ENCODE measurements at places on chromosomes 3 and 15.

- DNase-seq, result no peak
Observed at GRCh38 chr3:197242784-197243432, 55.5 kb downstream of the DLG1 start.

GRCh38 chr3:53974324-53974723, 82.7 kb upstream of the SELENOK start:
- no peak for DNase-seq

DNA sequence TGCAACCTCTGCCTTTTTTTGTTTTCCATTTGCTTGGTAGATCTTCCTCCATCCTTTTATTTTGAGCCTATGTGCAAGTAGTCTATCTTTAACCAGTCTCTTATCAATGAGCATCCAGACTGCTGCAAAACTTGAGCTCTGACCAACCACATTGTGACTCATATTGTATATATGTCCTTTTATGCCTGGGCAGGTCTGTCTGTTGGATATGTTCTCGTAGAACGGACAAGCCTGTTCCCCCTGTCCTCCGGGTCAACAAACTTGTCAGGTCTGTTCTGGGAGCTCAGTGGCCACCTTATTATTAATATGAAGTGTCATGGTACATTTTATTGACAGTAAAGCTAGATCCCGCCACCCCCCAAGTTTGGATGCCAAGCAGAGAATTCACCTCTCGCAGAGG, 252.9 kb upstream of the ST8SIA2 start:
- no peak for DNase-seq

DNA sequence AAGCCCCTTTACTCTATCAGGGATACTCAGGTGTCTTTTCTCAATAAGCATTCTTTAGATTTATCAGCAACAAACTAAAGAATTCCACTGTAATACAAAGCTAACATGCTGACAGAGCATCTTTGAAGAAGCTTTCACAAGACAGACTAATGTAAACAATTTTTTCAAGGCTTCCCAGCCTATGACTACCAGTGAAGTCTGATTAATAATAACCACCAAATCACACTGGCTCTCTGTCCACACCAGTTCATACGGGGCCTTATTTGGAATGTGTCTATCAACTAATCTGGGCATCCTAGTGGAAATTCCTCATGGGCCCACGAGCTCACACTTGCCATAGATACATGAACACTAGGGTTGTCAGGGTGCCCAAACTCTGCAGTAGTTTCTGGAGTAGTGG, 84.5 kb downstream of the EFL1 start:
- no peak for DNase-seq

DNA sequence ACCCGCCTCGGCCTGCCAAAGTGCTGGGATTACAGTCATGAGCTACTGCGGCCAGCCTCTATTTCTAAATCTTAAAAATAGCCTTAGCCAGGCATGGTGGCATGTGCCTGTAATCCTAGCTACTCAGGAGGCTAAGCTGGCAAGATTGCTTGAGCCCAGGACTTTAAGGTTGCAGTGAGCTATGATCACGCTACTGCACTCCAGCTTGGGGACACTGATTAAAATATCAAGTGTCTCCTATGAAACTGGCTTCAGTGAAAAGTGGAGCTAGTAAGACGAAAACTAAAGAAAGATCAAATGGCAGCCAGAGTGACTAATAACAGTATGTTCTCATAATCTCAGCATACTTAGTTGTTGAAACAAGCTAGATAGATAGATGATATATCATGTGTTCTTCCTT, 112.5 kb downstream of the STT3B start:
- DNase-seq, result no peak

DNA sequence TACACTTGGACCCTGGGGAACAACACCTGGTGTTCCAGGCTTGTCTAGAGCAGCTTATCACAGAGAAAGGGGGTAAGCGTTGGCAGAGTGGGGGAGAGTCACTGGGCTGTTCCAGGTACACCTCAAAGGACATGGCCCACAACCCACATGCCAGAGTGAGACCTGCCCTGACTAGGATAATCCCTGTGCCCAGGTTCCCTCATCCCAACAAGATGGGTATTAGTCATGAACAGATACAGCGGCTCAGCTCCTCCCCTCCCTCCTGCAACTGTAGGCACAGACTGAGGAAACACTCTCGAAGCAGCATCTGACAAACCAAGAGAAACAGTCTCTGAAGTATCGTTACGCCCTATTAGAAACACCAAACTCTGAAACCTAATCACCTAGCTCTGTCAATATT, 32.1 kb upstream of the RPS17 start:
- no peak for DNase-seq

DNA sequence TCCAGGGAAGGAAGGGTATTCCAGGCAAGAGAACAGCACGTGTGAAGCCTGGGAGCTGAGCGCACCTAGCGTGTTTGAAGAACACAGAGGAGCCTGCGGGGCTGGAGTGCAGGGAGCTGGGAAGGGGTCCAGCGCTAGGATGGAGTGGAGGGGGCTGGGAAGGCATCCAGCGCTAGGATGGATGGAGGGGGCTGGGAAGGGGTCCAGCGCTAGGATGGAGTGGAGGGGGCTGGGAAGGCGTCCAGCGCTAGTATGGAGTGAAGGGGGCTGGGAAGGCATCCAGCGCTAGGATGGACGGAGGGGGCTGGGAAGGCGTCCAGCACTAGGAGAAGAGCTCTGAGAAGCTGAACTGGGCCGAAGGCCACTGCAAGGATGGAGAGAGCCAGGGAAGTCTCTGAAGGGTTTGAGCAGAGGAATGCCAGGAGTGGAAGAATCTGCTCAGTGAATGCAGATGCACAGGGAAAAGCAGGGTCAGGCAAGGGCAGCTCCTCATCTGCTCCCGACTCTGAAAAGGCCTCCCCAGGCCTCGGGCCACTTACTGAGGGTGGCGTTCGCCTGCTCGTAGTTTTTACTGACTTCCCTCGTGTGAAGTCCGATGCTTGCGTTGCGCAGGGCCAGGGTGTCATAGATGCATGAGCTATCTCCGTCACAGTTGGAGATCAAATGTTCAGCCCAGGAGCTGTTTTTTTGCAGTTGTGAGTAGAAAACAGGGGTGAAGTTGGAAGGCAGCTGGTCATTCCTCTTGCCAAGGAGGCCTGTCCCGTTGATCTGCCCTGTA, 39.8 kb downstream of the MUC20 start:
- no peak for DNase-seq

DNA sequence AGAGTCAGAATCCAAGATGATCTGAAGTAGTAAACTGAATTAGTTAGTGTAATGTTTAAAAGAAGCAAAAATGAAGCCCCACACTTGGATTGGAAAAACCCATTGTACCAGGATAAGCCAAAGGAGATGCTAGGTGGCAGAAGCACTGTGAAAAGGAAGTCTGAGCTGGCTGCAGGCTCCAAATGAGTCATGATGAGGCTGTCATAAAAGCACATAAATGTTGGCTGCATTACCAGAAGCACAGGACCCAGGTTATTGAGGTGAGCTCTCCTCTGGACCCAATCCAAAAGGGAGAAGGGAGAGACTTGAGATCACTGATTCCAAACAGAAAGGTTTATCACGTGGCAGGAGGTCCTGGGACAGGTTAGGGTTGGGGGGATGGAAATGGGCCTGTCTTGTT, 3.2 kb upstream of the ACAN start:
- DNase-seq, result no peak

DNA sequence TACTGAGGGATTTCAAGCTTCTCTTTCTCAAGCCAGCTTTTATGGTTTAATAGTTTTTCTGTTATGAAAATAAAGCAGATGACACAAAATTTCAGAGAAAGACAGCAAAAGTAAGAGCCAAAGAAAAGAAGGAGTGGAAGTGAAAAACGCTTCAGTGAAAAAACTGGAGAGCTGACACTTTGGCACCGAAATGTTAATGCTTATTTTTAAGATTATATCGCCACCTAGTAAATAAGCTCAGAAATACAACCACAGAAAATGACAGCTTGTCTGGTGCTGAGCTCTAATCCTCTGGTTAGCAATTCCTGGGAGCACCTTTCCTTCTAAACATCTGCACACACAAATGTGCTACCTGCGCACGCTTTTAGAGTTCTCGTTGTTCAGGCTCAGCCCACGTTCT, 101.6 kb downstream of the ZPLD1 start:
- DNase-seq, result no peak

GRCh38 chr3:67783281-67784250, 129.2 kb upstream of the SUCLG2 start:
- DNase-seq, result no peak

DNA sequence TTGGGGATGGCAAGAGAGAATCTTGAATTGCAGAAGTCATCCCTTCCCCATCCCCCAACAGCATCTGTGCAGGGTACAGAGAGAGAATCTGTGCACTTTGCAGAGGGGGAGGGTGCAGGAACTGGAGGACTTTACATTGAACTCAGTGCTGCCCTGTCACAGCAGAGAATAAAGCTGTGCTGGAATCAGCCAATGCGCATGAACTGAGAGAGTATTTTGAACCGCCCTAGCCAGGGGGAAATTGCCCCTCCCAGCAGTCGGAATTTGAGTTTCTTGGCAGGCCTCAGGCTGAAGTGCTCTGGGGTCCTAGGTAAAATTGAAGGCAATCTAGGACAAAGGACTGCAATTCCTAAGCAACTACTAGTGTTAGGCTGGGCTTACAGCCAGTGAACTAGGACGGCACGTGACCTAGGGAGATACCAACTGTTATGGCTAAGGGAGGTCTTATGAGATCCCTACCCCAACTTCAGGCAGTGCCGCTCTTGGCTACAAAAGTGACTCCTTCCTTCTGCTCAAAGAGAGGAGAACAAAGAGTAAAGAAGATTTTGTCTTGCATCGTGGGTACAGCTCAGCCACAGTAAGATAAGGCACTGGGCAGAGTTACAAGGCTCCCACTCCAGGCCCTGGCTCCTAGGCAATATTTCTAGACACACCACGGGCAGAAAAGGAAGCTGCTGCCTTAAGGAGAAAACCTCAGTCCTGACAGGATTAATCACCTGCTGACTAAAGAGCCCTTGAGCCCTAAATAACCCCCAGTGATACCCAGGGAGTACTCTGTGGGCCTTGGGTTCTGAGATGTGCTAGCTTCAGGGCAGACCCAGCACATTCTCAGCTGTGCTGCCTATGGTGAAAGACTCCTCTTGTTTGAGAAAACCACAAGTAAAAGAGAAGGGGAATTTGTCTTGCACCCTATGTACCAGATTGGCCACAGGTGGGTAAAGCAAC, 300.5 kb upstream of the ALCAM start:
- DNase-seq, result no peak

GRCh38 chr3:23455775-23456174, 252.6 kb downstream of the UBE2E2 start:
- DNase-seq, result no peak

DNA sequence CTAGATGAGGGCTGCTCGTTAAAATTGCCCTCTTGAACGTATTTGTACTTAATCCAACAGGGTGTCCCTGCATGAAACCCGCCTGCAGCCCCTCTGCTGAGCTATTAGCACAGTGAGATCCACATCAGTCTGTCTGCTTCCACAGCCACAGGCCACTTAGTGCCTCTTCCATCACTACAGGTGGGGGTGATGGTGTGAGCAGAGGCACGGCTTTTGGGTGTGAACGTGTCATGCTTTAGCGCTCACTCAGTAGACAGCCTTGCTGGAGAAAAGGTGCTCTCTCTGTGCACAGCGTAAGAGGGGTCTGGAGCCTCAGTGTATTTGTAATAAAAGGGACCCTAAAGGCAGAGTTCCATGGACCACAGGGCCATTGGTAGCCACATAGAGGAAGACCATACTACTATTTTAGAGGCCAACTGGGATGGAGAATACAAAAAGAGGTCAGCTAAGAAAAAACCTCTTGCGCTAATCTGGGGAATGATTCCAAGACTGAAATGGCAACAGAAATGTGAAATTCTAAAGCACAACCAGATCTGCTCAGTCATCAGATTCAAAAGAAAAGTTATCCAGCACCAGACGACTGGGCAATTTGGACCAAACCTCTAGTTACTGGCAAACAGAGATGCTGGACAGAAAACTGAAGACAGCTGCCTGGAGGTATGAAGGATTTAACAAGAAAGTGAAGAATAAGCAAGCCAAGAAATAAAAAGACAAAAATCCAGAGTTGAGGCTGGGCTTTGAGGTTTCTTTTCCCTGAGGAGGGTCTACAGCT, 120.2 kb downstream of the ATP10A start:
- DNase-seq, result no peak

DNA sequence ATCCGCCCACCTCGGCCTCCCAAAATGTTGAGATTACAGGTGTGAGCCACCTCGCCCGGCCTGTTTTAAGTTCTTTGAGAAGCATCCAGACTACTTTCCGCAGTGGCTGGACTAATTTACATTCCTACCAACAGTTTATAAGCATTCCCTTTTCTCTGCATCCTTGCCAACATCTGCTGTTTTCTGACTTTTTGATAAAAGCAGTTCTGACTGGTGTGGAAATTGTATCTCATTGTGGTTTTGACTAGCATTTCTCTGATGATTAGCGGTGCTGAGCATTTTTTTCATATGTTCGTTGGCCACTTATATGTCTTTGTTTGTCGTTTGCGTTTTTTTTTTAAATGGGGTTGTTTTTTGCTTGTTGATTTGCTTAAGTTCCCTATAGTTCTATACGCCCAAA, 208.4 kb upstream of the DPPA4 start:
- no peak for DNase-seq

GRCh38 chr3:147652651-147653366, 243.6 kb downstream of the ZIC1 start:
- no peak for DNase-seq

DNA sequence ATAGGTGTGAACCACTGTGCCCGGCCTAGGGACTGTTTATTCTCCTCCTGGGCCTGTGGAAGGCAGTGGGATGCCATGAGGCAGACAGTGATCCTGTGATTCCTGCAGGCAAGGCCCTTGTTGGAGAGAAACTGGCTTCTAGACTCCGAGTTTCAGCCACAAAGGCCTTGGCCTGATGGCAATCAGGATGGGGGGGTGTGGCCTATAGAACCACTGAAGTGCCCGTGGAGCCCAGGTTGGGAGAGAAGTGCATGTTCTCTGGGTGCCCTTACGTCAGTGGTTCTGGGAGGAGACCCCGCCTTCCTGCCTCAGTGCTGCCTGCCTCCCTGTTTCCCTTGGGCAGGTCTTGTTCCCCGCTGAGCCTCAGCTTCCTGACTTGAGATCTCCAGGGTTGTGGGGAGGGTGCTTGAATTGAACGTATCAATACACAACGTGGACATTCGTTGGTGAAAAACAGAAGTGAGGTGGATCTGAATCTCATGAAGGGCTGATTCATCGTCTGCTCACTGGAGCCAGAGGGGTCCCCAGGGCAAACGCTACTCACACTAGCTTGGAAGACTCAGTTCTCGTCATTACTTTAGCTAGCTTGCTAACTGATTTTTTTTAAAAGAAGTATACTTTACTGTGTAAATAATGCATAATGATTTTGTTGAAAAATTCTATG, 31.8 kb downstream of the IRAK2 start:
- DNase-seq, result peak; percentile 67

DNA sequence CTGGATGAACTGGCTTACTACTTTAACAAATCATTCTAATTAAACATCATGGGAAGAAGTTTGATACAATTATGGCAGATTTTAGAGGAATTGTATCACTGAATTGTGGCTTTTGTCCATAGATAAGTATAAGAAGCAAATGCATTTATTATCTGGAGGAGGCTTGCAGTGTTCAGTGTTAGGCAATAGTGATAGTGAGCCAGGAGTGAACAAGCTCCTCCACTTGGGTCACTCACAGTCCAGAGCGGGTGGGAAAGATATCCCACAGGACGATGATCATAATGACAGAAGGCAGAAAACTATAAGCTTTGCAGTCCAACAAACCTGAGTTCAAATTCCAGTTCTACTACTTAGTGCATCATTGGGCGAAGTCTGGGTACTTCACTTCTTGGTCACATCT, 64.0 kb upstream of the VILL start:
- DNase-seq, result no peak

- no peak for DNase-seq
Observed at GRCh38 chr3:140494970-140495369, 182.9 kb upstream of the TRIM42 start.
